ENCODE measurements at places on chromosomes 12 and 14. TPM values are rescaled to one million over a fixed set of nuclear protein-coding genes. Genes with fewer than 3 reads are reported as not detected.

- no peak for DNase-seq
These were observed 68.5 kb downstream of the NKX2-1 start for GRCh38 chr14:36451310-36452065.

DNA sequence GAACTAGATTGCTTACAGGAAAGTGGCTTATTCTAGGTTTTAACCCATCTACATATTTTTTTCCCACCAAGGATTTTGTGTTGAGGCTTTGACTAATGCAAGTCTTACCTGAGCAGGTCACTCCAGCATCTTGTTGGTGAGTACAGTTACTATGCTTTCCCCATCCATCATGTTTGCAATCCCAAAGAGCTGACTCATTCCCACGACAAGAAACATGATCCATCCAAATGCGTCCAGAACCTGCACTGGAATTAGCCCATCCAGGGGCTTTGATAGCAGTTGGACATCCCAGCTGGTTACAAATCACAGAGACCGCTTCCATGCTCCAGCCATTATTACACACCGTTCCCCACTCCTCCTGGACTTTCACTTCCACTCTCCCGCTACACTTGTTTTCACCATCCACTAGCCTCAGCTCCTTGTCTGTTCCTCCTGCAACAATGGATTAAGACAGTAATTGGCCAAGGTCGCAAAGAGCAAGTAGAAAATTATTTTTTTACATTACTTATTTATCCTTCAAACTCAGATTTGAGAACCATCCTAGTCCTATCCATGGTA lies 2.5 kb downstream of the CD163 start:
- DNase-seq: no peak

DNA sequence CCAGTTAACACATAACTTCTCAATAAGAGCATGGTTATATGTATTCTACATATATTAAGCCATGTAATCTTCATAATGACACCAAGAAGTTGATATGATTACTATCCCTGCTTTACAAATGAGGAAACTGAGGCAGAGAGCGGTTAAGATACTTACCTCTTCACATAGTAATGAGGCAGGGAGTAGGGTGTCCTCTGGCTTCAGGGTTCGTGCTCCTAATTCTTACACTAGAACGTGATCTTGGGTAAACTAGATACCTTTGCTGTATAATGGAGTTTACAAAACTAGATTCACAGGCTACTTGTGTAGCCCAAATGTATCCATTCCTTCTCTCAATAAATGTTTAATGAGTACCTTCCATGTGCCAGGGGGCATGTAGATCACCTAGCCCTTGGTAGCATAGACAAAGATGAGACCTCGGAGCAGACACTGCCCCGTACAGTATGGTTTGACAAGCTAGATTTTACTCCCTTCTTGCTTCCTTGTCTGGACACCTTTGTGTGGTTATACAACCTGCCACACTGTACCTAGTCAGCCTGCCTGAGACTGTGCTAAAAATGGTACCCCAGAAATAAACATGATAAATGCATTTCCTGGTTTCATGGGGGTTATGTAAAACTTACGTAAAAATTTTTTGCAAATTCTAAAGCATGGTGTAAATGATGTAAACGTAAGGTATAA lies 991.8 kb downstream of the VRK1 start:
- no peak for DNase-seq

Gene TOMM20L
- not detected for total RNA-seq

Gene SIX4
- 6.4 TPM for total RNA-seq

DNA sequence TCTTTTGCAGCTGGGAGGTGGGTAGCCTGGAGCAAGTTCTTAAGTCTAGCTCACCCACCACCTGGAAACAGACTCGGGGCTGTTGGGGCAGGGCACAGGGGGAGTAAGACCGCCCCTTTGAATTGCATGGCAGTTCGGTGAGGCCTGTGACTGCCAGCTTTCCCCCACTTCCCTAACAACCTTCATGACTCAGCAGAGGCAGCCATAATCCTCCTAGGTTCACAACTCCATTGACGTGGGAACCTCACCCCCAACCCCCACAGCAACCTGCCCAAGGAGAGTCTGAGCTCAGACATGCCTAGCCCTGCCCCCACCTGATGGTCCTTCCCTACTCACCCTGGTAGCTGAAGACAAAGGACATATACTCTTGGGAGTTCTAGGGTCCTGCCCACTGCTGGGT lies 87.4 kb downstream of the NELL2 start:
- no peak for DNase-seq

- DNase-seq: no peak
These were observed 261.9 kb downstream of the TMEM132D start for GRCh38 chr12:129641926-129642325.

GRCh38 chr12:120797677-120798642 lies 72.3 kb downstream of the ACADS start:
- no peak for DNase-seq

DNA sequence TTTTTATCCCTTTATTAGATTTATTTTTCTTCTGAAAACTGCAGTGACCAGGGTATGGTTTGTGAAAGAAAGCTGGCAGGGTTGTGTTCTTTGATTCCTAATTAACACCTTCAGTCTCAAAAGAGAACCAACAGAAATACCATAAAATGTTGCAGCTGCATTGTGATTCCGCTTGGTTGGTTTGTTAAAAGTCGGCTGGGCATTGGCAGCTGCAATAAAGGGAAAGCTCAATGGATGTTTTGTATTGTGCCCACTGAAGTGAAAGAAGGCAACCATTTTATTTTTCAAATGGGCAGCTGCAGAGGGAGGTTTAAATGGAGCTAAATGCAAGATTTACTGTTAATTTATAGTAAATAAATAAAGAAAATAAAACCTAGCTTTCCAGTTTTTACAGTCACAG lies 16.7 kb downstream of the LGR5 start:
- DNase-seq: no peak
